ENCODE measurements at places on chromosomes 11 and 22. TPM values are rescaled to one million over a fixed set of nuclear protein-coding genes. Genes with fewer than 3 reads are reported as not detected.

GRCh38 chr22:30406400-30406799, 9.6 kb downstream of the SEC14L2 start:
- peak overlapping the region; percentile 28 for H3K27ac ChIP-seq
- peaks cover 33% of the 10 kb centered on the region for H3K4me1 ChIP-seq
- peaks cover 56% of the 10 kb centered on the region for H3K36me3 ChIP-seq
- no peak overlapping the region for H3K4me3 ChIP-seq
- DNase-seq, result no peak
- H3K27me3 ChIP-seq, result no peaks in the 10 kb centered on the region

DNA sequence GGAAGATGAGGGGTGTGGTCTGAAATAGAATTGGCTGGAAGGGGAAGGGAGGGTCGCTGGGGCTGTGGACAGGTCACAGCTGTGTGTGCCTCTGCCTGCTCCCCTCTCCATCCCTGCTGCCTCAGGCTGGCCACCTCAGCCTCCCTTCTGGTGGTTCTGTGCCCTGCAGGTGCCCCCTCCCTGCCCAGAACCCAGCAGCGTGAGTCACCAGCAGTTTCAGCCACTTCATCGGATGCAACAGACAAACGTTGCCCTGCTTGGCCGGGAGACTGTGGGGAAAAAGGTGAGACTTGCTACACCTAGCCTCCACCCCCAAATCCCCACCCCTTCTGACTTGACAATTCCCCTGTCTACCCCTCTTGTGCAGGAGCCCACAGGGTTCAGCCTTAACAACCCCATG, 21.8 kb upstream of the LRRC10B start:
- H3K4me3 ChIP-seq, result no peak overlapping the region
- H3K36me3 ChIP-seq, result no peaks in the 10 kb centered on the region
- peaks cover 21% of the 10 kb centered on the region for H3K4me1 ChIP-seq
- no peak for DNase-seq
- H3K27ac ChIP-seq, result no peak overlapping the region

OR51I1 gene
- total RNA-seq, result not detected

GRCh38 chr22:49956418-49956770, 4.2 kb upstream of the PIM3 start:
- no peak overlapping the region for H3K4me3 ChIP-seq
- H3K27ac ChIP-seq, result no peak overlapping the region
- no peaks in the 10 kb centered on the region for H3K27me3 ChIP-seq

DNA sequence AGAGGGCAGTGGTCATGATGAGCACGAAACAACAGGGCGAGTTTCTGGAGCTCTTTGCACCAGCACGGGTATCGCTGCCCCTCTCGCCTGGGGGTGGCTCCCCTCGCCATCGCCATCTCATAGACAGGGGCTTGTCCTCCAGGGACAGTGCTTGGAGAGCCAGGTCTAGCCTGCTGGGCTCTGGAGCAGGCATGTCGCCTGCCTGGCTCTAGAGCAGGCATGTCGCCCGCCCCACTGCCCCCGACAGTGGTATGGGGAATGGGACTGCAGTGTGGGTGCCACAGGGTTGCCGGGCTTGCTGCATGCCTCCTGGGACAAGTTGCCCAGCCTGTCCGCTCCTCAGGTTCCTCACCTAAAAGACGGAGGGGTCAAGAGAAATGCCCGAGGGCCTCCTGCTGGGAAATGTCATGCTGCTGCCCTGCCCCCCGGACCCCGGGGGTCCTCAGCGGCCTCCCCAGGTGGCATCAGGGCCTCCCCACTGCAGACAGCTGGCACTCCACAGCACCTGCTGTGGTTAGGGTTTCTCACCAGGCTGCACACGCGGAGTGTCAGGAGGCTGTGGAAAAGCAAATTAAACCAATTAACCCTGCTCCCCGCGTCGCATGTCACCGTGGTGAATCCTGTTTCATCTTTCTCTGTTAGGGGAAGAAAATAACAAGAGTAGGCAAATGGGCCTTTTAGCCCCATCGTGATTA, 403.0 kb downstream of the TBC1D22A start:
- no peaks in the 10 kb centered on the region for H3K4me1 ChIP-seq
- H3K36me3 ChIP-seq, result no peaks in the 10 kb centered on the region
- no peak overlapping the region for H3K4me3 ChIP-seq
- no peak overlapping the region for H3K27ac ChIP-seq

DNA sequence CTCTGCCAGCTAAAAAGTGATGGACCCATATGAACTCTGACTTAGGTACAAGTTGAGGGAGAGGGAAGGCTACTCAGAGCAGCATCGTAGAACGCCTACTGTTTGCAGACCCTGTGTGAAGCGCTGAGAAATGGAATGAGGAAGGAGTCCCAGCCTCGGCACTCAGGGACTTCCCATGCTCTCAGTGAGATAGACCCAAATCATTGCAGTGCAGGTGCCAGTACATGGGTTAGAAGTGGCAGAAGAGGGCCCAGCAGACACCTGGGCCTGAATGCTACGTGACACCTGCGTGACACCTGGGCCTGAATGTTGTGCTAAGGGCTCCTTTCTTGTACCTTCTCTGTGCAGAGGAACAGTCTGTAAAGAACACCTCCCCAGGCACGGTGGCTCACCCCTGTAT, 2.6 kb upstream of the PDGFB start:
- peaks cover 42% of the 10 kb centered on the region for H3K27me3 ChIP-seq
- no peak for DNase-seq
- no peak overlapping the region for H3K27ac ChIP-seq
- H3K4me3 ChIP-seq, result no peak overlapping the region
- peaks cover 3% of the 10 kb centered on the region for H3K4me1 ChIP-seq

- no peak for DNase-seq
- H3K4me3 ChIP-seq, result no peak overlapping the region
Observed at GRCh38 chr11:75940911-75941310, 125.9 kb downstream of the UVRAG start.

ISX gene
- not detected for total RNA-seq

DNA sequence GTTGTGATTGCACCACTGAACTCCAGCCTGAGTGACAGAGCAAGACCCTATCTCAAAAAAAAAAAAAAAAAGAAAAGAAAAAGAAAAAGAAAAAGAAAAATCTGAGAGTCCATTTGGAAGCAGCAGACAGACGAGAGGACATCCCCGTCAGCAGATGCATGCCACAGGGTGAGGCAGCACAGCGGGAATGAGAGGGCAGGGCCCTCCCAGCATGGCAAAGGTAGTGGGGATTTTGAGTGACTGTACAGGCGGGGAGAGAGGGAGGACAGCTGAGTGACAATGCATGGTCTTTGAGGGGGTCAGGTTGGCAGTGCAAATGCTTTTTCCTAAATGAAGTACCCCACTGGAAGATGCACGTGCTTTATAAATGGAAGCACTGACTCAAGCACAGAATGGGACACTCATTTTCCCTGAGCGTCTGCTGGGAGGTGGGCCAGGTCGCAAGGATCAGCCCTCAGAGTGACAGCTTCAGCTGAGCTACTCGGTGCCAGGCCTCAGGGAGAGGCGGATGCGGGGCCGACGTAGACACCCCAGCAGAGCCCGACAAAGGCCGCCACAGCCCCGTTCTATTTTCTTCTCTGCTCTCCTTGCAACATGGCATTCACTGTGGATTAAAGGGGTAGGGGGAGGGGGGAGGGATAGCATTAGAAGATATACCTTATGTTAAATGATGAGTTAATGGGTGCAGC, 113.5 kb downstream of the SHANK2 start:
- no peaks in the 10 kb centered on the region for H3K36me3 ChIP-seq
- DNase-seq, result peak; percentile 74
- H3K4me1 ChIP-seq, result peaks cover 5% of the 10 kb centered on the region
- H3K27ac ChIP-seq, result no peak overlapping the region
- no peak overlapping the region for H3K4me3 ChIP-seq

DNA sequence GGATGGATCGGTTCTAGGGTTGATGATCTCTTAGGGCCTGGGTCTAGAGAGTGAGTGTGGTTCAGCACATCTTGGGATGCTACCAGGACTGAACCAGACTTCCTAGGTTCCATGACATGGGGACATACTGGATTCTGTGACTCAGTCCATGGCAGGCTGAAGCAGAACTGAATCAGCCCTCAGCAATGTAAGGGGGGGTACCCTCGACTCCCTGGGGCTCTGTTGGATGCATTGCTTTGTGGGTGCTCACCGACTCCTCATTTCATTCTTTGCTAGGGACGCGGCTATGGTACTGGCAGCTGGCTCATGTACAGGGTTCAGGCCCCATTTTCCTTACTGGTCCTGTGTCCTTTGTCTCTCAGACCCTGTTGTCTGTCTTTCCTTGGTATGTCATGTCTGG, 733 bp upstream of the GRAMD1B start:
- H3K36me3 ChIP-seq, result peaks cover 4% of the 10 kb centered on the region
- peaks cover 4% of the 10 kb centered on the region for H3K27me3 ChIP-seq
- peaks cover 39% of the 10 kb centered on the region for H3K4me1 ChIP-seq

OR51G1 gene
- total RNA-seq, result not detected

- no peak overlapping the region for H3K27ac ChIP-seq
- H3K36me3 ChIP-seq, result no peaks in the 10 kb centered on the region
- H3K27me3 ChIP-seq, result peaks cover 32% of the 10 kb centered on the region
- peaks cover 14% of the 10 kb centered on the region for H3K4me1 ChIP-seq
- peak; percentile 65 for DNase-seq
Observed at GRCh38 chr11:59175091-59175501, 3.2 kb downstream of the DTX4 start.

DNA sequence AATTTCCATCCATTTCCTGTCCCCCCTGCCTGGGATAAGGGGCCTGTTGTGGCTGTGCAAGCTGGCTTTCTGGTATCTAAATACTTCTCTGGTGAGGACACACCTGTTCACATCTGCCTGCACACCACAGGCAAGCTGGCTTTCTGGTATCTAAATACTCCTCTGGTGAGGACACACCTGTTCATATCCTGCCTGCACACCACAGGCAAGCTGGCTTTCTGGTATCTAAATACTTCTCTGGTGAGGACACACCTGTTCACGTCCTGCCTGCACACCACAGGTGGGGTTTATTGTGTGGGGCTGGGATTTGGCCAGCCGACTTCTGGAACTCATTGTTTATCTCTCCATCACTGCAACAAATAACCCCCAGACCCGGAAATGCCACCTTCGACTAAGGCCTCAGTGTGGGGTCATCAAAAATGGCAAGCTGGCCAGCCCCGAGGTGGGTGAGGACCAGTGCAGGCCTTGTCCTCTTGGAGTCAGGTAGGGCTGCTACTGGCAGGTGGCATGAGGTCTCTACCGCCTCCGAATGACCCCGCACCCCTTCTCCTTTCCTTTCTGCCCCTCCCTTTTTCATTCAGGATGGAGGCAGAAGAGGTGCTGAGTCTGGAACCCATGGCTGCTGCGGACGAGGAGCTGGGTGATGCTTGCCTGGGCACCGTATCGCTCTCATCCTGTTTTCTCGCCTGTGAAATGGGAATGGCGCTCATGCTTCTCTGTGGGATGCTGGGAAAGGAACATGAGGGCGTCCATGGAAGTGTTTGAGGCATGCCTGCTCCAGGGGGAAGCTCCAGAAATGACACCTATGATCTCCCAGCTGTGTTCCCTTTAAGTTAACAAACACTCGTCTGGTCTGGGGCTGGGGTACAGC, 43.5 kb upstream of the MYEOV start:
- H3K36me3 ChIP-seq, result no peaks in the 10 kb centered on the region
- H3K27me3 ChIP-seq, result peaks cover 50% of the 10 kb centered on the region
- H3K4me3 ChIP-seq, result no peak overlapping the region
- no peaks in the 10 kb centered on the region for H3K4me1 ChIP-seq

GRCh38 chr11:108645970-108646369, 18.9 kb upstream of the DDX10 start:
- H3K4me3 ChIP-seq, result no peak overlapping the region
- peaks cover 10% of the 10 kb centered on the region for H3K4me1 ChIP-seq
- no peaks in the 10 kb centered on the region for H3K27me3 ChIP-seq

JHY gene
- 12.7 TPM for total RNA-seq

All from osteoblast (primary cell).